ENCODE measurements at places on chromosomes 12 and 14.
A peak's percentile ranks its signal among the peaks of the same experiment; 100 is the strongest.

- no peak for DNase-seq
These were observed 70.5 kb downstream of the EGLN3 start for GRCh38 chr14:33880330-33880729.

DNA sequence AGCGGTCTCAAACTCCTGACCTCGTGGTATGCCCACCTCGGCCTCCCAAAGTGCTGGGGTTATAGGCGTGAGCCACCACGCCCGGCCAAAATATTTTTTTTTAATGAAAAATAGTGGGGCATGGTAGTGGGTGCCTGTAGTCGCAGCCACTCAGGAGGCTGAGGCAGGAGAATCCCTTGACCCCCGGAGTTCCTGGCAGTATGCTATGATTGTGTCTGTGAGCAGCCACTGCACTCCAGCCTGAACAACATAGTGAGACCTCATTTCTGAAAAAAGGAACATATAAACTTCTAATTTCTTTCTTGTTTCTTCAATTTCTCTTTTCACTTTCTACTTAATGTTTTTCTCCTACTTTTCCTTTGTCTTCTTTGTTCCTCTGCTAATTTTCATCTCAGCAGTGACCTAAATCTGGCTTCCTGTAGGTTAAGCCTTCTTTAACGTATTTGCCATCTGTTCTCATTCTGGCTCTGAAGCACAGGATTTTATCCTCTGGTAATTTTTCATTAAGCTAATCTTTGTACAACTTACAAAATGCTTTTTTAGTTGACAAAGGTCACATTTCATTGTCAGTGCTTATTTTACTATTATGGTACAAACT, 4.5 kb upstream of the RPGRIP1 start:
- DNase-seq, result no peak

DNA sequence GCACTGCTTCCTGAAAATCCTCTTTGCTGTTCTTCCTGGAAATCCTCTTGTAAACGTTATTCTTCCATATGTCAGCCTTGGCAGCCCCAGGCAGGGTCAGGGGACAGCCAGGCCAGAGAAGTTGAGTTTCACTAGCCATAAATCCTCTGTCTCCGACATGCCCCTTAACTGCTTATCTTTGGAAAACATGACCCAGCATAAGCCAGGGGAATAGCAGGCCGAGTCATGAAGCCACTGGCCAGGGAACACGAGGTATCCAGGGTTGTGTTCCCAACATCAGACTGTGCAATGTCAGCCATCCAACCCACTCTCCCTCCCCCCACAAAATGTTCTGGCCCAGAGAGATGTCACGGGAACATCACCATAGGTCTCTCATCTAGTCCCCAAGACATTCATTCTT, 453.9 kb downstream of the MED13L start:
- DNase-seq, result no peak

DNA sequence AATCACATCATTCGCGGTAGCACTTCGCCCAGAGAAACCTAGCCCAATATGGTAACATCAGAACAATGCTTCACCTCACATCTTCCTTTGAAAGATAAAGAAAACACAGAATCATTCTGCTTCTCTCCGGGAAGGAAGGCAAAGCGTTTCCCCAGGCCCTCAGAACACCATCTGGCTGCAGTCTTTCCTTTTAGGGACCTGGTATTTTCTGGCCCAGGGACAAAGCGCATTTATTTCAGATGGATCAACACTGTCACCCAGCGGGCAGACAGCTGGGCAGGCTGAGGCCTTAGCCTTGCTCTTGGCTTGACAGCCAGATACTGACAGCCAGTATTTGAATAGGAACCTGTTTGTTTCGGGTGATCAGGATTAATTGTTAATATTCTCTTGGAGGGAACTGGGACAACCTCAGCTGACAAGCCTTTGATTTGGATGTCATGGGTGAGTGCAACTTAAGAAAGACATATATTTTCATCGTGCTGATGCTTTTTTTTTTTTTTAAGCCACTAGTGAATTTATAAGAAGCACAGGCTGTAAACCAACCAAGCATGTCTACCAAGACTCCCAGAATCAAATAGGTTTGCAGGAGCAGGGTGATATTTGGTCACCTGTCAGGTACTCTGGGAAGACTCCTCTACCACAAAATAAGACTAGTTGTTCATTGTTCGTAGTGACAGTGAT, 118.9 kb downstream of the VEZT start:
- peak; percentile 75 for DNase-seq

DNA sequence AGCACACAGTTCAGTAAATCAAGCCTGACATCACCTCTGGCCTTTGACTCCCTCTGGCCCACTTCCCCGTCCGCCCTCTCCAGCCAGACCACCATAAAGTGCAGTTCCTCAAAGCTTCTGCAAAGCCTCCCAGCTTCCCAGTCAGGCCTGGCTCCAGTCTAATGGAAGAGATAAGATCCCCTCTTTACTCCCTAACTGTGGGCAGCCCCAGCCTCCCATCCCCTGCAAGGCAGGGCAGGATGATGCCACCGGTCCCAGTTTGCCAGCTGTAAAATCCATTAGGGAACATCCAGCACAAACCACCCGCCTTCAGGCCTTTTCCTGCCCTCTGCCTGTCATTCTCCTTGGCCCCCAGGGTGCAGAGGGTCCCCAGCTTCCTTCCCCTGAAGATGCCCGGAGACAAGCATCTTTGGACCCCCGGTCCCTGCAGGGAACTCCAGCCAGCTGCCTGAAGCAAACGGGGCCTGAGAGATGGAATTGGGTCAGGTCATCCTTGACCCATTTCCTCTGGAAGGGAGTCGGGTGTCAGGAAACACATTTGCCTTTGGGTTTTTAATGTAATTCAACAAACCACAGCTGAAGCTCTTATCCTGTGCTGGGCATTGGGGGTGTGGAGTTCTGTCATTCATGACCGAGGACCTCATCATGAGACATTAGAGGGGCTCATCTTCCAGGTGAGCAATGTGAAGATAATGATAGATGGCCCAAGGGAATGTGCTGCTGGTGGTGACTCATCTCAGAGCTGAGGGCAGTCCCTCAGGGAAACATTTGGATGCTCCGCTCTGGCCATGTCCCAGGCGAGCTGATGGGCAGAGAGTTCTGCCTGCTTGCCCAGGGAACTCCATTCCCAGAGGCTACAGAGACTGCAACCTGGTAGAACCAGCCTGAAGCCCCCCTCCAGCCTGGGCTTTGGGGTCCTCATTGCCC, 93.8 kb upstream of the CLMN start:
- DNase-seq, result no peak

DNA sequence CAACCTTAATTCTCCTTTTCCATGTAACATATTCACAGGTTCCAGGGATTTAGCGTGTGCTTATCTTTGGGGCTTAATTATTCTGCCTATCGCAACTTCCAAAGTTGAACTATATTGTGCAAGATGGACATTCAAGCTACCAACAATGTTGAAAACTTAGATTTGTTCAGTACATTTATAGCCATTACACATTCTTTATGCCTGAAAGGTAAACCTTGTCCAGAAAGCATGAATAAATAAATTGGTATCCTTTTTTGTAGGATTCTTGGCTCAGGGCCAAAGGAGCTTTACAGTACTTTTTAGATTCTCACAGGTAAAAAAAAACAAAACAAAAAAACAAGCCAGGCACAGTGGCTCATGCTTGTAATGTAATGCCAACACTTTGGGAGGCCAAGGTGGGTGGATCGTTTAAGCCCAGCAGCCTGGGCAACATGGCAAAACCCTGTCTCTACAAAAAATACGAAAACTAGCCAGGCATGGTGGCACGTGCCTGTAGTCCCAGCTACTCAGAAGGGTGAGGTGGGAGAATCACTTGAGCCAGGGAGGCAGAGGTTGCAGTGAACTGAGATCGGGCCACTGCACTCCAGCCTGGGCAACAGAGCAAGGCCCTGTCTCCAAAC, 3.3 kb downstream of the C12orf56 start:
- DNase-seq, result no peak
